ENCODE measurements at places on chromosomes 7 and 10. TPM values are rescaled to one million over a fixed set of nuclear protein-coding genes. Genes with fewer than 3 reads are reported as not detected.

DNA sequence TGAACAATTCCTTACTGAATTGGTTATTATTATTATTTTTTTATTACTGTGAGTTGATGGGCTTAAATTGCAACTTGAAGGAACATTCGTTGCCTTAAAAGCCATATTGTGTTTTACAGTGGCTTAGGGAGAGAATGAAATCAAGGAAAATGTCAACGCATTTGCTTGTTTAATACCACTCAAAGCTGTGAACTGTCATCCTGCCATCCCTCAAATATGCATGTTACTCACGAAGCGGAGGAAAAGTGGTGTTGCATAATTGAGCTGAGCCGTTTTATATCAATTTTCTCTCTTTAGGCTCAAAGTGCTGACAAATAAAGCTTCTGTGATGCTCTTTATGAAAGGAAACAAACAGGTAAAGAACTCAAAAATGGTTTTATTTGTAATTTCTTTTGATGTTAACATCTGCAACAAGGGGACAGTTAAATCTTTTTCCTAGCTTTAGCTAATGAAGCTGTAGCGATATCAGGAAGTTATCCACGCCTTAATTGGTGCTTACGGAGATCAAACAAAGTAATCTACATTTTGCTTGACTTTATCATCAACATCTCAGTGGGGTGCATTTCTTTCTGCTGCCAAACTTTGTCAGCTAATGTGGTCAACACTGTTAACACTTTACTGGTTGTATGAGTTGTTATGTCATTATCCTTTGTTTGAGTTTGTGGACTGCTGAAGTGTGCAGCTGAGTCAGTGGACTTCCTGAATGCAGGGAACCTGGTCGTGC lies 33.1 kb downstream of the GLRX3 start:
- no peak for DNase-seq

ZNF467 gene
- total RNA-seq = 6.8 TPM

GRCh38 chr7:14924398-14924797 lies 21.8 kb upstream of the DGKB start:
- DNase-seq = no peak

DMBT1 gene
- 0.12 TPM for total RNA-seq

C10orf53 gene
- not detected for total RNA-seq

GRCh38 chr7:158829021-158829341 lies 328 bp downstream of the ESYT2 start:
- DNase-seq = no peak

NUTM2D gene
- 3.9 TPM for total RNA-seq

DNA sequence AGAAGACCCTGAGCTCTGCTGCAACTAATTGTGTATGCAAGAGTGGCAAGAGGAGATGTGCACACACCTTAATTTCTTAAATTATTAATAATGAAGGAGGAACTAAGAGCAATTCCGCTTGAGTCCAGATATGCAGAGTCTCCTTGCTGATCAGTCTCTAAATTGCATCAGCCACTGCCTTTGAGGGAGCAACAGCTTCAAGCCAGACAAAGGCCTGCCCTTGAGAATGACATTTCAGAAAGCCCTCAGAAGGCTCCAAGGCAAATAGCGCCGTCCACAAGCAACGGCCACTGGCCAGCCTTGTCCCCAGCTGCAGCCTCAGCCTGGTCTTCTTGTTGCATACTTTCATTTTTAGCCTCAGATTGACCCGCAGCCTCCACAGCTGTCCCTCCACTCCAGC lies 110.6 kb upstream of the RNF32 start:
- no peak for DNase-seq

GRCh38 chr7:98027342-98028033 lies 37.5 kb upstream of the OCM2 start:
- no peak for DNase-seq

APBB1IP gene
- total RNA-seq = 0.47 TPM

- no peak for DNase-seq
These were observed 3.6 kb upstream of the IFIT1 start for GRCh38 chr10:89388806-89389205.

- peak; percentile 22 for DNase-seq
These were observed 24.9 kb downstream of the SAMD9 start for GRCh38 chr7:93092757-93093370.

GRCh38 chr10:14534152-14534551 lies 203.4 kb upstream of the FRMD4A start:
- no peak for DNase-seq

KCNIP2 gene
- 0.48 TPM for total RNA-seq

GRCh38 chr7:112494656-112495055 lies 13.9 kb downstream of the LSMEM1 start:
- DNase-seq = no peak

DNA sequence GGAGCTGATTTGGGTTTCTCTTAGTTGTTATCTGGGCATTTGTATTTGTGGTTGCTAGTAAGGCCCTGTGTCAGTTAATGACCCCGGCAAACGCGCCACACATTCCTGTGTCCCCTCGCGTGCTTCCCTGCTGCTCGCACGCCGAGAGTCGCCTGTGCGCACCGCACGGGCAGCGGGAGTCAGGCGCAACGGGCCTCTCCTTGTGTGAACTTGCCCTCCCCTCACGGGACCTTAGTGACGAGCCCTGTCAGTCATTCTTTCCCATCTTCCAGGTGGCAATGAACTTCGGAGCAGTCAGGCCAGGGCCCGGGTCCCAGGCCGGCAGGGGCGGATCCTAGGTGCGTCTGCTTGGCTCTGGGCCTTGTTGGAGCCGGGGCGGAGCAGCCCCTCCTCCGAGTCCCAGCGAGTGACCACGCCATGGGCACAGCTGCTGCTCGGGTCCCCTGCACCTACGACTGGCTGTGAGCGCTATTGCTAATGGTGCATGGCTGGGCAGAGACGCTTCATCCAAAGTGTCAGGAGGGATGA lies 12.4 kb upstream of the PRKAR1B start:
- no peak for DNase-seq

DNA sequence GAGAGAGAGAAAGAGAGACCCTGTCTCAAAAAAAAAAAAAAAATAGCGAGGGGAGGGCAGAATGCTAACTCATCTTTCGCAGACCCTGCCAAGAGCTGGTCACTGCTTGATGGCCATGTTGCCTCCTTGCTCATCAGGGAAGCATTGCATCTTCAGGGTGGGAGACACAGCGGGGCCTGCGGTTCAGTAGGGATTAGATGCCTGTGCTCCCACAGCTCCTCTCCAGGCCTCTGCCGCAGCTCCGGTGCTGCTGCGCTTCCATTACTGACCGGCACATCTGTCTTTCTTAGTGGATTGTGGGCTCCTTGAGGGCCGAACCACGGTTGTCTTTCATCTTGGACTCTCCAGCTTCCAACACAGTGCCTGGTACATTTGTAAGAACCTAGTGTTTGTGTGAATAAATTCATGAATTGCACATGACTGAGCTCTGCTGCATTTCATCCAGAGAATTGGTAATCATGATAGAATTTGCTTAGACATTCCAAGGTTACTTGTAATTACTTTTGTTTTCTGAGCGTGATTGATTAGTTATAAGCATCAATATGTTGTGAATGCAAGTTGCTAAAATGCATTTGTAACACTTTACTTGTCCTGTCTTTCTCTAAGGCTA lies 16.8 kb downstream of the HK1 start:
- DNase-seq = no peak

SPDYE3 gene
- not detected for total RNA-seq

DNA sequence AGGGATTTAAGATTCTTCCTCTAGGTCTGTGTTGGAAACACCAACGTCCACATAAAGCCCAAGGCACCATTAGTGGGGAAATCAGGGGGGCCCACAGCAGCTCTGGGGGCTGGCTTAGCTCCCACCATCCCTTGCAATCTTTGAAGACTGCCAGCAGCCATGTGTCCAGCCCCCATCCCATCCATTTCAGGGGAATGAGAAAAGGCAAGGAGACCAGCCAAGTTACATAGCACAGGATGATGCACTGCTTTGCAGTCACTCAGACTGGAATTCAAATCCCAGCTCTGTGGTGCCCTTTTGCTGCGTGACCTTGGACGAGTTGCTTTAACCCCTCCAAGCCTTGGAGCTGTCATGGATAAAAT lies 108.9 kb upstream of the ZMIZ1 start:
- DNase-seq = no peak

DNA sequence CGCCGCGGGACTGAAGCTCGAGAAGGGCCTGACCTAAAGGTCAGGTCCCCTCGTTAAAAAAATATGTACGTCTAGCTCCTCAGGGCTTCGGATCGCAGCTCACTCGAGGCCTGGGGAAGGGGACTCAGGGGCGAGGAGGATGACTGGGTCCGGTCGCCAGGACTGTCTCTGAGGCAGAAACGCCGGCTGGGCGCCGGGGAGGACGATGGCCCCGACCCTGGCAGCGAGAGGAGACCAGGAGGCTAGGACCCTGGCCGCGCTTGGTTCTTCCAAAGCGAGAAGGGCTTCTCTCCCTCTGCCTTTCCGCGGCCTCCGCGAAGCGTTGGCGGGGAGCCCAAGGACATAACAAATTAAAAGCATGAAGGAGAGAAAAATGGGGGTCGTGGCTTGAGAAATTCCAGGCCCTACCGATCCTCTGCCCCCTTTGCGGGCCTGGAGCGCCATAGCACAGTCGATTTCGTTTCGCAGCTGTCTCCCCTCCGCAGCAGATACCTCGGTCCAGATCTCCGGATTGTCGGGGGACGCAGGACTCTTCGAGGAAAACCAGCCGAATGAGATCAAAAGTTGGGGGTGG lies 3.1 kb downstream of the NKX2-3 start:
- no peak for DNase-seq

- DNase-seq = no peak
These were observed 25.6 kb upstream of the CACNA2D1 start for GRCh38 chr7:82469207-82469606.

LFNG gene
- total RNA-seq = 21.7 TPM

- no peak for DNase-seq
These were observed 272.9 kb downstream of the MAGI2 start for GRCh38 chr7:79180533-79180932.

GRCh38 chr7:128405471-128406313 lies 4.1 kb downstream of the IMPDH1 start:
- DNase-seq = no peak

GRCh38 chr10:62843600-62843999 lies 27.4 kb upstream of the EGR2 start:
- DNase-seq = no peak

DNA sequence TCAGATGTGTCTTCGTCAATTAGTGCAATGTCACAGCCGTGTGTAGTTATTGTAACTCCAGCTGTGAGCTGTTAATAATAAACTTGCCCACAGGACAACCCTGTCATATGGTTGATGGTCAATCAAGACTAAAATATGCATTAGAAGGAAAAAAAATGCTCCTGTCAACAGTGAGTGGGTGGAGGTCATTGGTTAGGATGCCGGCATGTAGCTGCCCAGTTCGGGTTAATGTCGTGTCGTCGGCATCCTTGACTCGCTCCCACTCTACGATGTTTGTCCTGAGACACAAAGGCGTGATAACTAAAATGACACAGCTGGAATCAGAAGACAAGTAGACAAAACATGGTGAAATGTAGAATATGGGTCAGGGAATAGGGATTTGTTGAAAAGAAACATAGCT lies 442.8 kb upstream of the NPVF start:
- DNase-seq = no peak

GRCh38 chr10:98316661-98317060 lies 48.7 kb upstream of the LOXL4 start:
- peak; percentile 29 for DNase-seq

LRRD1 gene
- total RNA-seq = 0.24 TPM

DNA sequence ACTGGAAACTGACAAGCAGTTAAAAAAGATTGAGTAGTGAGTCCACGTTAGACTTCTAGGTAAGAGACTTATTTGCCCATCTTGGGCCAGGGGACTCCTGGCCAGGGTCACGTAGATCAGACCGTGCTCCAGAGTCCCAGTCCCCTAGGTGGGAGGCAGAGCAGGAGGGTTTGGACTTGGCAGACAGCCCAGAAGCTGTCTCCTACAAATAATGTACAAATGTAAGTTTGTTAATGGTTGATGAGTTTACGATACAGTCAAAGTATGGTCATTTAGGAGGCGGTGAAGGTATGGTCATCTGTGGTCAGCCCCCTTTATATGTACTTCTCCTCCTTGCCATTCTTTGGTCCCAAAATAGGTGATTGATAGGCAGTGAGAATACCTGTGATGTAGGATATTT lies 28.2 kb downstream of the INPP5F start:
- no peak for DNase-seq

- DNase-seq = no peak
These were observed 298.7 kb downstream of the BAMBI start for GRCh38 chr10:28975891-28976531.

DNA sequence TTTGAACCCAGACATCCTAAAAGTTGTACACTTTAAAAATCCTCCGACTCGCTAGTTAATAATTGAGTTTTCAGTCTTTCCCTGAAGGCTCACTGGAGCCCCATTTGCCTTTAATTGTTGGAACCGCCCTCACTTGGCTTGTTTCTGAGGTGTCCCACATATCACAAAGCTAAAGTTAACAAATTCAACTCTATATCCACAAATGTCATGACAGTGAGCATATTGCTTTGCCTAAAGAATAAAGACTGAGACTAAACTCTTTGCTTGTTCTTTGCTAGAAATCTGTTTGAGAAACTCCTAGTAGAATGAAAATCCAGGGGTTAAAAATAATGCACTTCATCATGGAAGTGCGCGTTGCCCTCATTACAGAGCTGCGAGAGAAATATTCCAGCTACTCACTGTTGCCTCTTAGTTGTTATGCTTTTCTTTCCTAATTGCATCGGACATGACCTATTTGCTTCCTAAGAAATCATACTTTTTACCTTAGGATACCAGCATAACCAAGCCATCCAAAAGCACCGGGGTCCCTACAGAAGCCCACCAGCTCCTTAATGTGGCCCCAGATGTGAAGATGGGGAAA lies 752 bp downstream of the THSD7A start:
- no peak for DNase-seq

KIF20B gene
- 6.9 TPM for total RNA-seq

DNA sequence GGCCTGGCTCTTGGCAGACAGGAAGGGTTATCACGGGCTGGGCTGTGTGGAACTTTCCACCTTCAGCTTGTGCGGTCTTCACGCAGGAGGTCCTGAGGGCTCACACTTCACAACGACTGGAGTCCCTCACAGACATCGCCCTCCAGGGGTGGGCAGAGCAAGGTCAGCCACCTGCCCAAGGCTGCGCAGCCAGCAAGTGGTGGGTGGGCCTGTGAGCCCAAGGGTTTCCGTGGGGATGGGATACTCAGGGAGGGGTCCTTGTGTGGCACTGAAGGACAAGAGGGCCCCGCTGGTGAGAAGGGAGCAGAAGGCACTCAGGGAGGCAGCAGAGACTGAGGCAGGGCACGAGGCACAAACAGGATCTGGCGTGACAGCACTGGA lies 22.0 kb downstream of the PDIA4 start:
- DNase-seq = no peak

- no peak for DNase-seq
These were observed 79.9 kb downstream of the GPR26 start for GRCh38 chr10:123746061-123746460.
